ENCODE measurements at places on chromosomes 11 and 22. TPM values are rescaled to one million over a fixed set of nuclear protein-coding genes. Genes with fewer than 3 reads are reported as not detected.

DNA sequence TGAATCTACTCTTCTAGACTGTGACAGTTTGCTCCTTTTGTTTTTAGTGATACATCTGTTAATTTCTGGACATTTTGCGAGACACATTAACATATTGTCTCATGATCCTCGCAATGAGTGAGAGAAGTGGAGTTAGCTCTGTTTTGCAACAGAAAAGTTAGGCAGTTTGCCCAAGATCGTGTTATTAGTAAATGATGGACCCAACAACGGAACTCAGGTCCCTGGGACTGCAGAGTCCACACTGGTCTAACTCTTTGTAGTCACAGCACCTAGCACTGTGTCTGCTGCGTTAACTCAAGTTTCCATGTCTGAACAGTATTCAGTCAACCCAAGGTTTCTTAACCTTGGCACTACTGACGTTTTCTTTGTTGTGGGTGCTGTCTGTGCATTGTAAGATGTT is 3.2 kb downstream of the DEPDC7 start:
- no peaks in the 10 kb centered on the region for H3K36me3 ChIP-seq
- no peak overlapping the region for H3K27ac ChIP-seq
- H3K4me1 ChIP-seq, result peaks cover 12% of the 10 kb centered on the region
- no peaks in the 10 kb centered on the region for H3K27me3 ChIP-seq
- H3K4me3 ChIP-seq, result no peak overlapping the region
- DNase-seq, result no peak

GRCh38 chr22:36724836-36725235 is 21.3 kb upstream of the CACNG2 start:
- no peaks in the 10 kb centered on the region for H3K4me1 ChIP-seq
- no peak overlapping the region for H3K27ac ChIP-seq
- H3K36me3 ChIP-seq, result no peaks in the 10 kb centered on the region
- DNase-seq, result no peak
- H3K27me3 ChIP-seq, result no peaks in the 10 kb centered on the region
- no peak overlapping the region for H3K4me3 ChIP-seq

DNA sequence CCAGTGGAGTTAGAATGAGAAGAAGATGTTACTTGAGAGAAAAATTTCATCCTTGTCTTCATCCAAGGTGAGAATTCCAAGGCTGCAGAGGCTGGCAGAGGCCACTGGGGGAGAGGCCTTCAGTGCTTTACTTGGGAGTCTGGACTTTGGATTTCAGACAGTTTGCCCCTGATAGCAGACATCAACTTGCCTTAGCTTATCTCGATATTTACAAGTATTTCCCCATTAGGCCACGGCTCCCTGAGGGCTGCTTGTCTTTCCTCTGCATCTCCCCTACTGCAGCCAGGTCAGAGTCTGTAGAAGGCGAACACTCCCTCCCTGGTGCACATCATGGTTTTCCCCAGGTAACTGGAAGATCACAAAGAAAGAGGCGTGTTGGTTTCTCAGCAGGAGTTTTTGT is 29.9 kb upstream of the BSX start:
- H3K27ac ChIP-seq, result no peak overlapping the region
- no peaks in the 10 kb centered on the region for H3K4me1 ChIP-seq
- no peaks in the 10 kb centered on the region for H3K27me3 ChIP-seq
- no peak for DNase-seq
- no peak overlapping the region for H3K4me3 ChIP-seq
- no peaks in the 10 kb centered on the region for H3K36me3 ChIP-seq

GRCh38 chr22:38497869-38498268 is 8.2 kb downstream of the DDX17 start:
- peaks cover 61% of the 10 kb centered on the region for H3K4me1 ChIP-seq
- H3K36me3 ChIP-seq, result peaks cover 79% of the 10 kb centered on the region
- no peak overlapping the region for H3K4me3 ChIP-seq
- DNase-seq, result no peak
- no peaks in the 10 kb centered on the region for H3K27me3 ChIP-seq
- H3K27ac ChIP-seq, result no peak overlapping the region

DNA sequence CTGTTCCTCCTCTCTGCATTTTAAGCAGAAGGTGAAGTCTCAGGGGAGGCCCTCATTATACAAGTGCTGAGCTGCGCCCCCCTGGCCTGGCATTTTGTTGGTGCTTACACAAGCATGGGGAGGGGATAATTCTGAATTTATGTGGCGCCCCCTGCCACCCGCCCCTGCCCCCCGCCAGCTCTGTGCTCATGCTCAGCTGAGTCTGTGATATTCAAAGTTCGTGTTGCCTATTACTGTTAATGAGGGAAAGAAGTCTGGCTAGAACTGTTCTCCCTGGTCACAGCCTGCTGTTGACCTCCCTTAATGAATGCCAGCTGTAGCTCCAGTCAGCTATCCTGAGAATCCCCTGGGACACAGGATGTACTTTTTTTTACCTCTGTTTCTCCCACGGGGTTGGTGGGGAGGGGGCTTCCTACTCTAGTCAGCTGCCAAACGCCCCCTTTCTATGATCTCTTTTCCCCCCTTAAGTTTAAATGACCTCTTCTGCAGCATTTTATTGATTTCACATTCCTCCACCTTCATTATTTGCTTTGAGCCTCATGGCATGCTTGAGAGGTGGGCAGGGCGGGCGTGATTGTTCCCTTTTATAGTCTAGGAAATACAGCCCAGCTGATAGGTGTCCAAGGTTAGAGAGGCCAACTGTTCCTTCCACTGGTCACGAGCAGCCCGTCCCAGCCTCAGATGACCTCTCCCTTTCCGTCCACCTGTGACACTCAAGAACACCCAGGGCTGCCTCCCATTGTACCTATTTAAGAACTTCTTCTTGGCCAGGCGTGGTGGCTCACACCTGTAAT is 12.2 kb downstream of the USP2 start:
- H3K36me3 ChIP-seq, result no peaks in the 10 kb centered on the region
- H3K4me1 ChIP-seq, result peaks cover 17% of the 10 kb centered on the region
- H3K27ac ChIP-seq, result no peak overlapping the region
- H3K27me3 ChIP-seq, result peaks cover 13% of the 10 kb centered on the region
- no peak overlapping the region for H3K4me3 ChIP-seq

GRCh38 chr11:124195189-124195734 is 12.1 kb downstream of the OR10D3 start:
- no peak overlapping the region for H3K27ac ChIP-seq
- DNase-seq, result no peak
- no peak overlapping the region for H3K4me3 ChIP-seq
- H3K4me1 ChIP-seq, result no peaks in the 10 kb centered on the region
- H3K27me3 ChIP-seq, result no peaks in the 10 kb centered on the region

GRCh38 chr22:44195189-44195871 is 14.6 kb downstream of the PARVG start:
- H3K36me3 ChIP-seq, result peaks cover 20% of the 10 kb centered on the region
- H3K27me3 ChIP-seq, result no peaks in the 10 kb centered on the region

GRCh38 chr22:29106839-29107238 is 34.0 kb downstream of the KREMEN1 start:
- DNase-seq, result no peak
- no peak overlapping the region for H3K4me3 ChIP-seq
- no peaks in the 10 kb centered on the region for H3K36me3 ChIP-seq
- no peak overlapping the region for H3K27ac ChIP-seq

GRCh38 chr22:23497016-23497885 is 82.8 kb downstream of the IGLL1 start:
- H3K4me3 ChIP-seq, result no peak overlapping the region
- H3K27ac ChIP-seq, result no peak overlapping the region
- H3K27me3 ChIP-seq, result no peaks in the 10 kb centered on the region
- DNase-seq, result no peak
- H3K36me3 ChIP-seq, result no peaks in the 10 kb centered on the region
- peaks cover 9% of the 10 kb centered on the region for H3K4me1 ChIP-seq

The ANKK1 gene
- 0.57 TPM for total RNA-seq

The IFITM5 gene
- total RNA-seq, result not detected
